Stimulated activated CD8-positive, alpha-beta memory T cell treated with anti-CD3 and anti-CD28 coated beads, Interleukin-15, amount 100 ng/mL, for 1 hour (primary cell): ENCODE measurements at places on chromosomes 2 and 18.

DNA sequence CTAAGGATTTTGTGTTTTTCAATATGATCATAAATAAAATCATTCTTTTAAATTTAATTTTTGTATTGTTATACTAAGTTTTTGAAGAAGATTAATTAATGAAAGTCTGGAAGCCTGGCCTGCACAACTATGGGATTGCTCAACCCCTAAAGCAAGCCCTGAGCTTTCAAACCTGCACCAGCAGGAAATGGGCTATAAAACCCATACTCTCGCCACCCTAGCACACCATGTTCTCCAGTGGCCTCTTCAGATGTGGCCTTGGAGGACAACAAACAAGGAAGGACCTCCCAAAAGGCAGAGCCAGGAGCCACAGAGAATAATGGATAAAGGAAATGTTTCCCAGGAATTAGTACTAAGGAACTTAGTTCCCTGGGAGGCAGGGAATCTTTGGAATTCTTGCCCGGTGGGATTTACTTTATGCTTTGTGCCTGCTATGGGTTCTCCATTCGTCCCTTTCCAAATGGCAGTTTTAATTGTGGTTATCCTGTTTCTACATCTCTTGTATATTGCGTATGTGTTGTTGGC lies 212.5 kb downstream of the ZFP36L2 start:
- no peak for DNase-seq

DNA sequence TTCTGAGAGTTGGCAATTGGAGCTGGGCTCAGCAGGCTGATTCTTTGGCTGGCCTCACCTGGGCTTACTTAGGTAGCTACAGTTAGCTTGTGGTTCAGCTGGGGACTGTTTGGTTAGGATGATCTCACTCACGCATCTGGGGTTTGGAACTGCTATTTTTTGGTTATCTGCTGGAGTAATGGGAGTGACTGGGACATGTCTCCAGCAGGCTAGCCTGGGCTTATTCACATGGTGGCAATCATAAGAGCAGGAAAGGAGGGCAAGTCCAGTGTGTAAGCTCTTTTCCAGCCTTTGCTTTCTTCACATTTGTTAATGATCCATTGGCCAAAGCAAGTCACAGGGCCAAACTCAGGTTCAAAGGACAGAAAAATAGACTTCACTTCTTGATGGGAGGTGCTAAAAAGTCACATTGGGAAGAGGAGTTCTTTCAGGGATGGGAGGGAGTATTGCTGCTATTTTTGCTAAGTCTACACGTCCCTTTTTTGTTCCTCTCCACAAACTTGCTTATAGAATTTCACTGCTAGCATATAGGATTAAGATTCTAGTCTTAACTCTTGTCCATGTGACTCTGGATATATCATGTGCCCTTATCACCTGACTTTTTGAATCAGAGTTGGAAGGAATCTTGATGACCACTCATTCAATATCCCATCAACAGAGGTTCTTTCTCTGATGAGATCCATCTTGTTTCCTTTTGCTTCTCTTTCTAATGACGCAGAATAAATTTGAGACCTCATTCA lies 174.0 kb downstream of the ZFP36L2 start:
- no peak for DNase-seq

GRCh38 chr2:215352602-215353001 lies 40.7 kb downstream of the ATIC start:
- DNase-seq: no peak

DNA sequence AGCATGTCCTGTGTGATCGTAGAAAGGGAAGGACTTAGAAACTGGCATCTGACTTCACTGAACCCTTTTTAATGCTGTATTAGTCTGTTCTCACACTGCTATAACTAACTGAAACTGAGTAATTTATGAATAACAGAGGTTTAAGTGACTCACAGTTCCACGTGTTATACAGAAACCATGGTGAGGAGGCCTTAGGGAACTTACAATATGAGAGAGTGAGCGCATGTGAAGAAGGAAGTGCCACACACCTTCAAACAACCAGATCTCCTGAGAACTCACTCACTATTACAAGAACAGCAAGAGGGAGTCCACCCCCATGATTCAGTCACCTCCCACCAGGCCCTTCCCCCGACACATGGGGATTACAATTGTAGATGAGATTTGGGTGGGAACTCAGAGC lies 811.3 kb downstream of the CPS1 start:
- no peak for DNase-seq

GRCh38 chr2:23656597-23656973 lies 270.3 kb downstream of the ATAD2B start:
- no peak for DNase-seq

- no peak for DNase-seq
These were observed 271.8 kb downstream of the ZNF521 start for GRCh38 chr18:25080211-25080610.

GRCh38 chr2:79159030-79159429 lies 523 bp downstream of the REG3A start:
- no peak for DNase-seq

GRCh38 chr2:149727927-149728326 lies 140.4 kb upstream of the MMADHC start:
- no peak for DNase-seq

- no peak for DNase-seq
These were observed 21.8 kb downstream of the ZAP70 start for GRCh38 chr2:97735161-97735561.

GRCh38 chr2:174802459-174802858 lies 38.2 kb upstream of the CHRNA1 start:
- no peak for DNase-seq

GRCh38 chr2:467892-468647 lies 180.2 kb upstream of the ALKAL2 start:
- DNase-seq: no peak

- DNase-seq: no peak
These were observed 8.9 kb downstream of the GPR17 start for GRCh38 chr2:127654838-127655175.

- no peak for DNase-seq
These were observed 167.6 kb downstream of the INSIG2 start for GRCh38 chr2:118255771-118256372.

DNA sequence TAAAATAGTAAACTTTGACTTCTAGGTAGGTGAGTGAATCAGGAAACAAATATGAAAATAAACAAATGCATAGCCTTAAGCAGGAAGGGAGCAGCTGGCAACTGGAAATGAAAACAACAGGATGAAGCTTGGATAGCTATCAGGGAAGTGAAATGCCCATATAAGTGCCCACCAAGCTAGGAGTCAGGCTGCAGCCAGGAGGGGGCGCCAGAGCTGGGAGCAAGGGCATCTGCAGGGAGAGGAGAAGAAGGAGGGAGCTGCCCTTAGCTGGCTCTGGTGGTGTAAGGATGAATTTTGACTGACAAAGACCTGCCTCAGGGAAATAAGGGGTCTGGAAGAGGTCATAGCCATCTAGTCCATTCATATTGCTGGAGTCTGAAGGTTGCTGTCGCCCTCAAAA lies 298.3 kb downstream of the TDRD15 start:
- no peak for DNase-seq
